ENCODE measurements at places on chromosomes 3 and 15. TPM values are rescaled to one million over a fixed set of nuclear protein-coding genes. Genes with fewer than 3 reads are reported as not detected.

DNA sequence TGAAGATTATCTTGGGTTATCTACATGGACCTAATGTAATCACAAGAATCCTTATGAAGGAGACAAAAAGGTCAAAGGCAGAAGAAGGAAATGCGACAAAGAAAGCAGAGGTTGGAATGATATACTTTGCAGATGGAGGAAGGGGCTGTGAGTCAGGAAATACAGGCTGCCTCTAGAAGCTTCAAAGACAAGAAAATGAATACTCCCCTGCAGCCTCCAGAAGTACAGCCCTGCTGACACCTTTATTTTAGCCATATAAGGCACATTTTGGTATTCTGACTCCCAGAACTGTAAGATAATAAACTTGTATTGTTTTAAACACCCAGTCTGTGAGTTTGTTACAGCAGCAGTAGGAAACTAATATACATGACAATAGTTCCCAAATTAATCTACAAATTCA is 58.6 kb downstream of the SIDT1 start:
- no peak for ATAC-seq

DNA sequence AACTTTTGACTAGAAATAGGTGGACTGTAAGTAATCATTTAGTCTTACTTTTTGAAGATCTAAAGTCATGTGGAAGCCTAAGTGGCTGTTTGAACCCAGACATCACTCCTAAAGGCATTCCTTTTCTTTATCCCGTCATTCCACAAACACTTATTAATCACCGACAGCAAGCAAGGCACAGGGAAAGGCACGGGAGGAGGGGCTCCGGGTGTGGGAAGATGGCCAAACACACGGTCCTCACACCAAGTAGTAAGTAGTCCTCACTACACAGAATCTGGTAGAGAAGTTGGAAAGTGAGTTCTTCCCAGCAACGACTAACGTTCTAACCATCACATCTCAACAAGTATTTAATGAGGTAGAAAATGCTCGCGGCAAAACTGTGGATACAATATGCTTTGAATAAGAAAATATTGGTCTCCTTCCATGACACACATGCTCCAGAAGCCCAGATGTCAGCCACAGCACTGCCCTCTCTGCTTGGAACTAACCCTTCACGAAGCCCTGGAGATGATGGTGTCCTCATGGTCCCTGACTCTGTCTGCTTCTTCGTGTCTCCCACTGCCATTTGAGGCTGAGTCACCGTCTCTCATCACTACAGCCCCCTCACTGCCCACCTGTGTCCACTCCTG is 202.2 kb downstream of the OPA1 start:
- no peak for ATAC-seq

- ATAC-seq, result no peak
Observed at GRCh38 chr15:22981051-22981840, 1.1 kb upstream of the CYFIP1 start.

- no peak for ATAC-seq
Observed at GRCh38 chr15:34339946-34340345, 2.4 kb upstream of the SLC12A6 start.

GRCh38 chr3:33833408-33834095 is 35.1 kb downstream of the PDCD6IP start:
- ATAC-seq, result no peak

DNA sequence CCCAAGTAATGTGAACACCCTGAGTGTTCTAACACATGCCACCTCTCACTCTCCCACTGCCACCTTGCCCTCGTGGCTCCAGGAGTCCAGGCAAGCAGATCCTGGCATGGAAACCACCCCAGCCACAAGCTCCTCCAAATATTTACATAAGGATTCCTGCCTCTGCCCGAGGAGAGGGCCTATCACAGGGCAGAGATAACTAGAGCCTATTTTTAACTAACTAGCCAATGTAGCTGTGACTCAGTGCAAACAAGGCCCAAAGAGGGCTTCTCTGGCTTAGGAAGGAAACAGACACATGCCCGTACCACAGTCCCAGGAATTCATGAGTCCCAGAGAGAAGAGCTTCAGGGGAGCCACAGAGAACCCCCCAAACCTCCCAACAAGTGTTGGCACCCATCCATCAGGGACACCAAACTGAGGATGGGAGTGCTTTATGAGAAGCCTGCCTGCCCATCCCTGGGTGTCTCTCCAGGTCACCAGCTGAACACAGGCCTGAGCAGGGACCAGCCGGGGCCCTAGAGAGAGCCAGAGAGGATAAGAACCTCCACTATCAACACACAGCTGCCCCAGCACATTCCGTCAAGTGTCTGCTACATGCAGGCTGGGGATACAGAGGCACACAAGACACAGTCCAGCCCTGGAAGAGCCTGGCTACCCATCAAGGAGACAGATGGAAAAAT is 9.2 kb downstream of the FYCO1 start:
- peak; percentile 50 for ATAC-seq

DNA sequence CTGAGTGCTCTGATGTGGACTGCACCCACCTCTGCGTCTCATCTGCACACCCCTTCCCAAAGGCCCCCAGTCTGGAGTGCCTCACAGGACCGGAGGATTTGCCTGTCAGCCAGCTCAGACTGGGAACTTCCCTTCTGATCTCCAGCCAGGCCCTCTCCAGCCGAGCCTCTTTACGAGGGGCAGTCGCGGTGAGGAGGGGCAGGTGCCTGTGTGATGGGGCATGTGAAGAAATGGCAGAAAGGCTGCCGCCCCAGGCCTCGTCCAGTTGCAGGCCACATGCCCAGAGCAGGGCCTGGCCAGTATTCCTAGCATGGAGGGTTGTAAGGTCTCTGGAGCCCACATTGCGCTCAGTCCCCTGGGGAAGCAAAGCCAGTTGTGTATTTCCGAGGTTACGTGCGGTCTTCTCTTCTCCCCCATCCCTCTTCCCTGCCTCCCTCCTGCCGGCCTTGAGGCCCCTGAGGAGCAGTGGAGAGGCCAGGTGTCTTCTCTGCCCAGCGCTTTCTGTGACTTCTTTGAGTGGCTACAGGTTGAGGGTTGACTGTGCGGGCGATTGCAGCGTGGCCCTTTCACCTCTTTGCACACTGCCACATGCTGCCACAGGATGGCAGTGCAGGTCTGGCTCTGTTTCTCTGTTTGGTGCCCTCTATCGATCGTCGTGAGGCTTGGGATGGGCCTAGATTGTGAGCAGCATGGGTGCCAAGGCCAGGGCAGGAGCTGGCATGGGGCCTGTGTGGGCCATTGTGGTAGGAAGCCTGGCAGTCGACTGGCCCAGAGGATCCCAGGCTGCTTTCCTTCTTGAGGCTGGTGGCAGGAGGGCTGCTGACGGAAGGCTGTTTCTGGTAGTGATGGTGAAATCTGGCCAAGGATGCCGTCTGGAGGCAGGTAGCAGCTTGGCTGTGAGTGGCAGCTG is 5.3 kb downstream of the CLK3 start:
- ATAC-seq, result peak; percentile 15

DNA sequence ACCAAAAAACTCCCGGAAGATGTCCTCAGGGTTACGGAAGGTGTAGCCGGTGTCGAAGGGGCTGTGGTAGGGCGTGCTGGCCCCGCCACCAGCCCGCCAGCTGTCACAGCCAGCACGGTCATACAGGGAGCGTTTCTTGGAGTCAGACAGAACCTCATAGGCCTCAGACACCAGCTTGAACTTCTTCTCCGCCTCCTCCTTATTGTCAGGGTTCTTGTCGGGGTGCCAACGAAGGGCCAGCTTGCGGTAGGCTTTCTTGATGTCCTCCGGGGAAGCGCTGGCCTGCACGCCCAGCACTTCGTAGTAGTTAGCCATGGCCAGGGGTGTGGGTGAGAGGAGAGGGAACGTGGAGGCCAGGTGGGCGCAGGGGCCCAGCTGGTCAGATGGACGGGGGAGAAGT is 3.8 kb downstream of the DNAJB8 start:
- ATAC-seq, result no peak

Gene CSPG4
- 98.7 TPM for total RNA-seq

Gene BDH1
- 8.6 TPM for total RNA-seq

- ATAC-seq, result peak; percentile 37
Observed at GRCh38 chr3:20041197-20041780, 1.0 kb downstream of the KAT2B start.

DNA sequence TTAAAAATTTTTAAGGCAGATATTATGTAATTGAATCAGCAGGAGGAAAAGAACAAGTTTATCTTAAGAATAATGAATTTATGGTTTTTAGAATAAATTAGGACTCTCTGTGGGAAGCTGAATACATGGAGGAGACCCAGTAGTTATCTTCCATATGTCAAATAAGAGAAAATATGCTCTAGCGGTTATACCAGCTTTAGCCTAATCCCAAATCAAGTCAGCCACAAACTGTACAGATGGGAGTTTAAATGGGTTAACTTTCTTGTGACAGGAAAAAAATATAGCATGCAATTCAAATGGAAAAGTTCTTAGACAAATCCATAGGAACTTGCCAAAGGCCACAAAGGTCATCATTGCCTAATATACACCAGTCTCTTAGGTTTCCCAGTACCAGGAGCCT is 84.3 kb downstream of the TTBK2 start:
- ATAC-seq, result no peak

Gene CCR9
- total RNA-seq, result not detected

- no peak for ATAC-seq
Observed at GRCh38 chr15:42145546-42146455, 10.6 kb downstream of the PLA2G4F start.

DNA sequence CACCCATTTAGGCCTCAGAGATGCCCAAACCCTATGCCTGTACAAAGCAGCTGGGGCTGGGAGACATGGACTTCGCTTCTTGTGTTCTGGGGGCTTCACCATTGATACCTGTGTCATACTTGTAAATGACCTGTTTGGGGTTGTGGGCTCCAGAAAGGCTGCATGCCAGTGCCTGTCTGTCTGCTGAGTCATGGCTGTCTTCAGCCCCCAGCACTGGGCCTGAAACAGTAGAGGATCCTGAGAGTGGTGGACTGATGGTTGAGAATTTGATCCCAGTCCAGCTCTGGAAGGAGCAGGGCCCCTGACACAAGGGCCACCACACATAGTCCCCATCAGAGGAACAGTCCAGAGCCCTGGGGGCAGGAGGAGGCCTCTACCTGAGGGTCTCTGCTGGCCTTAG is 24.6 kb upstream of the APEH start:
- ATAC-seq, result no peak

DNA sequence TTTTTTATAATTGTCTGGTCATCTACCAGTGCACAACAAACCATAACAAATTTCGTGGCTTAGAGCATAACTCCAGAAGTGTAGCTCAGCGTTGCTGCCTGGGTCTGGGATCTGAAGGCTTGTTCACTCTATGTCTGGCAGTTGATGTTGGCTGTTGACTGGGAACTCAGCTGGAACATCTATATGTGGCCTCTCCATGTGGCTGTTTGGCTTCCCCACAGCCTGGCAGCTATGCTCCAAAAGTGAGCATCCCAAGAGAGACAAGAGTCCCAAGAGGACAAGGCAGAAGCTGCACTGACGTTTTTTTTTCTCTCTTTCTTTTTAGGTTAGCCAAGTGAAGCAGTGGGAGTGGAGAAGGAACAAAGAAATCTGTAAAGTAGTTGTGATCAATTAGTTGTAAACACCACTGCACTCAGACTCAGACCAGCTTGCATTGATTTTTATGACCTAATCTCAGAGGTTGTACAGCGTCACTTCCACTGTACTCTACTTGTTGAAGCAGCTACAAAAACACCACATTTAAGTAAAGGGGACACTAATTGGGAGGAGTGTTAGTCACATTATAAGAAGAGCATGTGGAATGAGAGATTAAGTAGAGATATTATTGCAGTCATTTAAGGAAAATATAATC is 2.5 kb upstream of the GPR176 start:
- ATAC-seq, result no peak

GRCh38 chr3:196238612-196239560 is 22.6 kb downstream of the SLC51A start:
- ATAC-seq, result no peak

DNA sequence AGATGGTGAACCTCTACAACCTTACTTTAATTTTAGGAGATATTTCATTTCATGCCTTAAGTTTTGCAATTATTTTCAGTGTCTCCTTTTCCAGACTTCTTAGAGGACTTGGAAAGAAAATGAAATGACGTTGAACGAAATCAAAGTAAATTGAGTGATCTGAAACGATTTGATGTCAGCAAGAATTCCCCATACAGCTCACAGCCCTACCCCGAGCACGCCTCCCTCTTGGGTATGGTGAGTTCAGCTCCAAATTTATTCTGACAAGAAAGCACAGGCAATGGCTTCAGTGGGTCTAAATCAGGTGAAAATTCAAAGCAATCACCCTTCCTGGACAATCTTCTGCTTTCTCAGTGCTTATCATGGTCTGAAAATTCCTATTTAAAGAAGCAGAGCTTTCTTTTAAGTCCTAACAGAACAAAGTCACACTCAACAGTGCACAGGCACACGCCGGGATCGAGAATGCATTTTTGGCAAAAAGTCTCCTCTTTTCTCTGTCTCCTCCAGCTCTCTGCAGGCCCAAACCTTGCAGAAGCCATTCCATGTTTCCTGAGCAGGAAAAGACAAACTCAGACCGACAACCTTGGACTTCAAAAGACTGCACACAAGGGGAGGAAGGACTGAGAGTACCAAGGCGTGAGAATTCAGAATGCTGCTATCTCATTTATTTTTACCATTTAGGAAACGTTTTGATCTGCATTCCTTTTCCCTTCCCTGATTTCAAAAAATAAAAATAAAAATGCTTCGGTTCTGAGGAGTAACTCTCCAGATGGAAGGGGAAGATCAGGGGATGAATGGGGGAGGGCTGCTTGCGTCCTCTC is 72.0 kb downstream of the CCNL1 start:
- ATAC-seq, result no peak

DNA sequence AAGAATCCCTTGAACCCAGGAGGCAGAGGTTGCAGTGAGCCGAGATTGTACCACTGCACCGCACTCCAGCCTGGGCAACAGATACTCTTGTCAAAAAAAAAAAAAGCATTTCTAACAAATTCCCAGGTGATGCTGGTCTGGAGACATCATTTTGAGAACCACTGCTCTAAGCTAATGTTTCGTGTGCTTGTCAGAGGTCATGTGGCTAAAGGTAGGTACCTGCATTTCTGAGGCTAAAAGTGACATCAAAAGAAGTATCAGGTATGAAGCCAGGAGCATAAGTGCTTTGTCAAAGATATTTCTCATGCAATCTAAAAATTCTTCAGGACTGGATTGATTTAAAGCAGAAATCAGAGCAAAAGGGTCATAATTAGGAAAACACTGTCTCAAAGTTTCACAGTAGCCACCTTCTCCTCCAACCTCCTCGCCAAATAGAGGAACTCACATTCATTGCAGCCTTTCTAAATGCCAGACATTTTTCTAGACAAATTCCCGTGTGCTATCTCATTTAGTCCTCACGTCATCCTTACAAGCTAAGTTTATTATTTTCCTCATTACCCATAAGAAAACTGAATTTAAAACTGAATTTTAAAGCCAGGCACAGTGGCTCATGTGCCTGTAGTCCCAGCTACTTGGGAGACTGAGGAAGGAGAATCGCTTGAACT is 25.7 kb upstream of the GSK3B start:
- ATAC-seq, result no peak

GRCh38 chr3:13998831-13999230 is 119.0 kb upstream of the WNT7A start:
- no peak for ATAC-seq

GRCh38 chr3:133761605-133762484 is 15.7 kb downstream of the TF start:
- ATAC-seq, result no peak
